ENCODE measurements at places on chromosomes 3 and 15.

- no peak for DNase-seq
Observed at GRCh38 chr3:186665625-186666188, at the start of gene HRG. TSS of gene HRG (plus strand) at chr3:186666014. CDS start at chr3:186666032, 18 bp downstream.

DNA sequence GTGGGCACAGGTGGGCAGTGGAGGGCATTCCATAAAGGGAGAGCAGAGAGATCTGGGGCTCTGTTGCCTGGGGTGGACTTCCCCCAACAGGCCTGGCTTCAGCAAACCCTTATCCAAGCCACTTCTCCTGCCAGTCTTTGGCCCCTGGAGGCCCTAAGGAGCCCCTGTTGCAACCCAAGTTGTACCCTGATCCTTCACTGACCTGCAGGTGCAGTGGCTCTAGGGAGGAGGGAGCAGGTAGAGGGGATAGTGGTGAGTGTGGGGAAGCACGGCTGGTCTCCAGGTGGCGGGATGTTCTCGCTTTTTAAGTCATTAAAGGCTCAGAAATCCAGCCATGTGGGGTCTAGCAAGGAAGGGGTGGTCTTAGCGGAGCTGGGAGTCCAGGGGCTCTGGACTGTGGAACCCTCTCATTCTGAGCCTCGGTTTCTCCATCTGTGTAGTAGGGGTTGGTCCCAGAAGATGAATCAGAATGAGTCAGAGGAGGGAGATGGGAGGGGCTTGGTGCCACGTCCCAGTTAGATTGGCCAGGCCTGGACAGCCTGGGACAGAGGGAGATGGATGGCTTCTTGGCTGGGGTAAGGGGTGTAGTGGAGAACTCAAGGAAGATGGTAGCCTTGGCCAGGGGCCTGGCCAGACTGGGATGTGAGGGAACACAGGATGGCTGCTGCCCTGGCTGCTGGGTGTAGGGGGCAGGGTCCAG is 2.6 kb downstream of the ZBTB47 start:
- DNase-seq: no peak

DNA sequence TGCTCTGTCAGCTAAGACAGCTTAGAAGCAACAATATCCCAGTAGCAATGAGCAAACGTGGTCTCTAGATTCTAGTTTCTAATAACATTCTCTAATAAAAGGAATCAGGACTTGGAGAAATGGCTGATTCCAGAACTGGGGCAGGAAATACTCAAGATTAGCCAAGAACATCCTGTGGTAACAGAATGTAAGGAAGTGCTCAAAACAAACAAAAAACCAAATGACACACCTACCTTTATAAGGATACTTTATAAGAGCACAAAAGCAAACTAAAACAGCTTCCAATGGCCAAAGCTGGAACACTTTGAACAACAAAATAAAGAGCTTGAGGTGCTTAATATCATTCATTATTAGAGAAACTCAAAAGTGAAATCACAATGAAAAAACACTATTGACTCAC is 33.1 kb upstream of the EIF5A2 start:
- no peak for DNase-seq

DNA sequence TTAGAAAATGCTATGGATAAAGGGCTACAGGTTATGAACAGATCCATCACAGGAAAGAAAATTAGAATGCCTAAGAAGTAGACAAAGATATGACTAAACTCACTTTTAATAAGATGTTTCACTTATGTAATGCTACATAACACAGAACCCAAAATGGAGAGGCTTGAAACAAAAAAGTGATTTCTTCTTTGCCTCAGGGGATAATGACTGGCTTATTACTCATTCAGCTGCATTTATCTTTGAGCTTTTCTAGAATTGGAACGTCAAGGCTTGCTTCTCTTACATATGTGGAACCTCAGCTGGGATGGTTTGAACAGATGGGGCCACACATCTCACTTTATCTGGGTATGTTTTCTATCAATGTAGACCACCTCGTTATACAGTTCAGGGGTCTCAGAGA is 120.6 kb upstream of the EPHA3 start:
- no peak for DNase-seq

GRCh38 chr15:44532689-44533088 is 4.3 kb upstream of the EIF3J start:
- DNase-seq: no peak

- no peak for DNase-seq
Observed at GRCh38 chr3:17765819-17766472, 23.5 kb upstream of the TBC1D5 start.

GRCh38 chr3:5618170-5618569 is 430.7 kb downstream of the EDEM1 start:
- no peak for DNase-seq

- DNase-seq: peak; percentile 22
Observed at GRCh38 chr3:23640471-23641146, 165.1 kb upstream of the UBE2E1 start.

GRCh38 chr3:30711867-30712266 is 105.5 kb downstream of the TGFBR2 start:
- DNase-seq: no peak

DNA sequence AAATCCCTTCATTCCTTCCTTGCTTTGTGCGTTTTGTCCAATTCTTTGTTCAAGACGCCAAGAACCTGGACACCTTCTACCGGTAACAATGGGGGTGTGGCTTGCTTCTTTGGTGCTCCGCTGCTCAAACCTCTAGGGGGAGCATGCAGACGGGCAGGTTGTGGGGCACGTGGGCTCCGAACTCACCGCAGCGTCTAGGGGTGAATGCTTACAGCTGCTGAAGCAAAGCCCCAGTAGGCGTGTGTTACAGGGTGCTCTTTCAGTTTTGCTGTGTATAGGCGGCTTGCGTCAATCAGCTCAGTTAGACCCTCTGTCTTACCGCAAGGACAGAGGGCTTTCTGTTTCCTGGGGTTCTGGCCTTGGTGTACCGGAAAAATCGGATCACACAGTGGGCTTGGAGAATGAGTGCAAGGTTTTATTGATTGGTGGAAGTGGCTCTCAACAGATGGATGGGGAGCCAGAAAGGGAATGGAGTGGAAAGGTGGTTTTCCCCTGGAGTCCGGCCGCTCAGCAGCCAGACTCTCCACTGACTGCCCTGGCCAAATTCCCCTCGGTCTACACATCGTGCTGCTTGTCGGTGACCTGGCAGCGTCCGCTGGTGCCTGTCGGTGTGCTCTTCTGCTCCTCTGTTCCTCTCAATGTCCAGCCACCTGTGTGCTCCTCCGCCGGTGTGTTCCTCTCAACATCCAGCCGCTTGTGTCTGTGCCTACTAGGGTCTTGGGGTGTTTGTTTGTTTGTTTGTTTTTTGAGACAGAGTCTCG is 1.2 kb upstream of the LRRC34 start:
- peak; percentile 22 for DNase-seq

DNA sequence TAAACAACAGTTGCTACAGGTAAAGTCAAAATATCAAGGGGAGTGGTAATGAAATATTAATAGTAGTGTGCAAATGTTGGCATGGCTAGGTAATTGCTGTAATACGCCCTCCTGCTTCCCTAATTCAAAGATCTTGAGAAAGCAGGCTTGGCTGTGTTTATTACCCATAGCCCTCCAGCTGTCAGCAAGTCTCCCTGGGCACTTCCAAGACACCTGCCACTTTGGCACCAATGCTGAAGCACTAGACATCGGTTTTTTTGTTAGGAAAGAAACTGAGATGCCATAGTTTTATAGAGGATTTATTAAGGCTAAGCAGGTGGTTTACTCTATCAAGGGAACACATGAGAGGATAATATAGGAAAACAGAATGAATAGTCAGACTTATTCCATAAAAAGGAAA is 64.4 kb downstream of the P2RY1 start:
- DNase-seq: no peak

DNA sequence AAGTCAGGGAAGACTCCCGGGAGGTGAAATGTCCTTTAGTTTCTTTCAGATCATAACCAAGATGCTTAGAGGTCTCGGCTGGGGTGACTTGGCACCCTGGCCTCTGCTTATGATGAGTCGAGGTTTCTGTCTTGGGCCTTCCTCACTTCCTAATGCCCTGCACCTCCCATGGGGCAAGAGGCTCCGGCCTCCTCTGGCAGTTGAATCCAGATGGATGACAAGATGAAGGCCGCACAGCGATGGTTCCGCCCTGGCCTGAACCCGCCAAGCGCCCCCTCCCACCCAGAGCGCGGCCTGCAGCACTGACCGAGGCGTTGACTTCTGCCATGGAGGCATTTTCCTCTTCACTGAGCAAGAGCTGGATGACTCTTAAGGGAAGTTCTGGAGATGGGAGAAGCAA is 31.3 kb downstream of the MUC20 start:
- DNase-seq: no peak

DNA sequence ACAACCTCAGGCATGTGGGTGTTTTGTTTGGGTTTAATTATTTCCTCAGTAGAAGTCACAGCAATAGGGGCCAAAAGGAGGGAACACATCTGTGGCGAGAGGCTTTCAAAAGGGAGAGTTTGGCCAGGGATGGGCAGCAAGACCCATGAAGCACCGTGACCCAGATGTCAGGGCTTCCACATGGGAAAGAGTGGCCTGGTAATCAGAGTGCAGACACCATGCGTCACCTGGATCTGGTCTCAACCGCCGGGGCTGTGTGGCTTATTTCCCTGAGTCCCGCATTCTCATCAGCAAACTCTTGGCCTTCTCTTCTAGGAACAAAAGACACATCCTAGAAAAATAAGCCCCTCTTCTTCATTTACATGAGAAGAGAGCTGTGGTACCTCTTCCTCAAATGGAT is 12.4 kb upstream of the MUSTN1 start:
- DNase-seq: no peak

DNA sequence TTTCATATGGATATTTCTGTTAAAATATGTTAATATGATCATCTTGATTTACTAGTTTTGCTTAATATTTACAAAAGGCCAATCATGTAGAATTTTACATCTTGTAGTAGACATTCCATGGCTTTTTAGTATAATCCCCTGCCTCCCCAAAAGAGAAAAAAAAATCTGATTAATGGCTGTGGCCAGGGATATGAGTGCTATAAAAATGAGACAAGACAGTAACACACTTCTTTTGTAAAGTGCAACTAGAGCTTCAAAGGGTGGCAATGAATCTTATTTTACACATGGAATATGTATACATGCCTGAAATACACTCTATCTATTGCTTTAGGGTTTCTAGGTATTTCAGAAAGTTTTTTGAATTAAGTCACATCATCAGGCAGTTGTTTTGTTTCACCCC is 112.2 kb upstream of the NANOGP8 start:
- no peak for DNase-seq

DNA sequence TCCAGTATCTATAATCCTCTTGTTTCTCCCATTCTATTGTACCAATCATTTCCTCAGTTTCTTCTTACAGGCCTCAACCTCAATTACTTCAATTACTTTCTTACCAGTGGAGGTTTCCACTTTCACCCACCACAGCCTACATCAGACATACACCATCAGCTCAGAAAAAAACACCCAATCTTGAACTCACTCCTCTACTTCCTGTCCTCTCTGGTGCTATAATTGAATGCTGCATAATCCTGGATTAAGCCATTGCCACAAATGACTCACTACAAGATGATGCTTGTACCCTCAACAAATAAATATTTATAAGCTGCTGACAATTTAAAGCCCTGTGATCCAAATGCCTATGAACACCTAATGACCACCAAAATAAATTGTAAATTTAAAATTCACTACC is 18.5 kb downstream of the RYK start:
- DNase-seq: no peak

- DNase-seq: no peak
Observed at GRCh38 chr3:81837071-81837593, 75.7 kb upstream of the GBE1 start.

- DNase-seq: no peak
Observed at GRCh38 chr3:38542401-38543298, 46.5 kb downstream of the EXOG start.

- peak; percentile 84 for DNase-seq
Observed at GRCh38 chr3:73614419-73614818, 10.3 kb downstream of the PDZRN3 start.

DNA sequence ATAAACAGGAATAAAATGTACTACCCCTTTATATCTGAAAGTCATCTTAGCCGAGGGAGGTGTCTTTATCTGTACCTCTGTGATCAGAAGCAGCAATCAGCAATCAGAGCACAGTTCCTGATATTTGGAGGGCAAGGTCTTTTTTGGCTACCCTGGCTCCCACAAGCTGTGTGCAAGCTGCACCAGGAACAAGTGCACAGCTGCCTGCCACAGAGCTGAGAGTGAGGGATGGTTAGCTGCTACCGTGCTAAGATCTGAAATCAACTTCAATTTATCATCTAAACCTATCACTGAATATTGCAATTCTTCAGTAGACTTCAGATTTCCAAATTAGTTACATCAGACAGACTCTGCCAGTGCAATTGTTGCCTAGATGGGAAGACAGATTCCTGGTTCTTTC is 404.6 kb upstream of the ARL6 start:
- no peak for DNase-seq

GRCh38 chr3:187695449-187695848 is 6.9 kb downstream of the RTP2 start:
- DNase-seq: no peak

GRCh38 chr3:19399356-19399755 is 251.0 kb downstream of the KCNH8 start:
- DNase-seq: no peak

GRCh38 chr3:191414286-191414685 is 46.7 kb upstream of the PYDC2 start:
- no peak for DNase-seq

GRCh38 chr3:137471130-137471529 is 293.0 kb upstream of the SOX14 start:
- no peak for DNase-seq

DNA sequence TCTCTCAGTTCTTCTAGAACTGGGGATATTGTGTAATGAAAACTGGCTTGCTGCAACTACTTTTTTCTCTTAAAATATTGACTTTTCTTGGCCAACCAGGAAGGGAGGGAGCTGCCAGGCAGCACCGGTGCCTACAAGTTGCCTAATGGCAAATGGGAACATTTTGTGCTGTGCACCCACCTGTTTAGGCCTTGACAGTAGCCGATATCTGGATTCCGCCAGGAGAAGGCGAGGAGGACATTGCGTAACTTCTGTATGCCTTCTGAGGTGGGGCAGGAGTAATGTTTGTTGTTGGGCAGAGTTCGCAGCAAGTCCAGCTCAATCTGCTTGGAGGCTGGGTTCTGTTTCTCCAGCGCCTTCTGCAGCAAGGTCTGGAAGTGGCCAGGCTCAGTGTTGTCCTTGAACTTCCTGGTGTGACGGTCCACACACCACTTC is 64.9 kb downstream of the TBC1D2B start:
- no peak for DNase-seq

DNA sequence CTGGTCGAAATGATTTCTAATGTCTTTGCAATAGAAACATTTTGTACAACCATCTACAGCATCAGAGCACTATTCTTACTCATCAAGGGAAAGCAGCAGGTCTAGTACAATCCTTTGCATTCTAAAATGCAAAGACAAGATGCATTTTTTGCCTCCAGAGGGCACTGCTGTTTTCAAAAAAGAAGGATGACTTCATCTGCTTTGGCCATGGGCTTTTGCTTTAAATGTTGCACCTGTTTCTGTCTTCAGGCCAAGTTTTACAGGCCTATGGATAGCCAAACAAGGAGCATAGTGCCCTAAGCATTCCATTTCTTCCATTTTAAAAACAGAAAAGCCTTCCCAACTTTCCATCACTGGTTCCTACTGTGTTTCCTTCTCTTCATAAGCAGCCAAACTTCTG is 3.4 kb downstream of the PARP9 start:
- DNase-seq: peak; percentile 81

All from lung (tissue), 17 donors.